ENCODE measurements at places on chromosomes 6 and 20.
A peak's percentile ranks its signal among the peaks of the same experiment; 100 is the strongest.

DNA sequence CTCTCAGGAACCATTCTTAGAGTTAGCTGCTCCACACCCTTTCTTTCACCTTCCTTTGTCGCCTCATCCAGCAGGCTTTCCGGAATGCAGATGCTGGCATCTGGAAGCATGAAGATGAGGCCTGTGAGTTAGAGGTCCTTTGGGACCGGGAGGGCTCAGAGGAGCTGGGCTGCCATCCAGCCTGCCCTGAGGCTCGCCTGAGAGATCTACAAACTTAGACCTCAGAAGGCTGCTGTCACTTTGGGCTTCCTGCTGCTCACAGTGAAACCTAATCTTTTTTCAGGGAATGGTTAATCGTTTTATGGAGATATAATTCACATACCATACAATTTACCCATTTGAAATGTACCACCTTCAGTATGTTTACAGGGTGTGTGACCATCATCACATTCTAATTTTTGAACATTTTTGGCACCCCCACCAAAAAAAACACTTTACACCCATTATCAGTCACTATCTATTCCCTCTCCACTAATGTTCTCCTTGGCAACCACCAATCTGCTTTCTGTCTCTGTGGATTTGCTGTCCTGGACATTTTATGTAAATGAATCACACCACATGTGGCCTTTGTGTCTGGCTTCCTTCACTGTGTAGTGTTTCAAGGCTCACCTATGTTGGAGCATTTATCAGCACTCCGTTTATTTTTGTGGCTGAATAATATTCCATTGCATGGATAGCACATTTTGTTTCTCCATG, 20.0 kb upstream of the MPC1 start:
- no peak for DNase-seq

- DNase-seq, result no peak
Observed at GRCh38 chr6:95690328-95690727, 113.0 kb downstream of the MANEA start.

DNA sequence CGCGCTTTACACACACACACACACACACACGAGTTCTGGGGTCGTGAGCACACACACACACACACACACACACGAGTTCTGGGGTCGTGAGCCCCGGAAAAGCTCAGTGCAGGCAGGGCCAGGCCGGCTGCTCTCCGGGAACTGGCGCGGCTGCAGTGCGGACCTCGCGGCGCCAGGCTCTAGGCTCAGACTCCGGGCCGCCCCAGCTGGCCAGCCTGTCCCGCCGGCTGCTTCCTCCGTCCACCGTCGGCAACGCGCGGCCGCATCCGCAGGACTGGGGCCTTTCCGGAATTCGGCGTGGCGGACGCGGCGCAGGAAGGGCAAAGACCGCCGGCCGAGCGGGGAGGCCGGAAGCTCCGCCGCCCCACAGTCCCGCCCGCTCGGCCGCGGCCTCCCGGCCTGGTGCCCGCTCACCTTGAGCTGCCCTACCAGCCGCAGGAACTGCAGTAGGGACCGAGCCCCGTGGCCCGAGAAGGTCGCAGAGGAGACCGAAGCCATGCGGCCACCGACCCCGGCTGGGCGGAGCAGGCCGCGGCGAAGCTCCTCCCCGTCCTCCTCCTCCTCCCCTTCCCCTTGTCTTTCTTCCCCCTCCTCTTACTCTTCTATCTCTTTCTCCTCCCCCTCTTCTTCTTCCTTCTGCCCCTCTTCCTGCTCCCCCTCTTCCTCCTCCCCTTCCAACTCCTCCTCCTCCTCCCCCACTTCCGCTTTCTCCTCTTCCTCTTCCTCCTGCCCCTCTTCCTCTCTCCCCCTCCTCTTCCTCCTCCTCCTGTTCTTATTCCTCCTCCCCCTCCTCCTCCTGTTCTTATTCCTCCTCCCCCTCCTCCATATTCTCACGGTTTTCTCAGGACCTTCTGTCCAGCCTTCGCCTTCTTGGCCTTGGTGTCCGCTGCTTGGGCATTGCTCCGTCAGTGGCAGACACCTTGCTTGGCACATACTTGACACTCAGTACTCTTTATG, at the start of gene HDDC2:
TSS of gene HDDC2 (minus strand) at position 533 of the 957 bp plus-strand sequence. CDS start at position 498, 35 bp downstream.
- peak; percentile 21 for DNase-seq

DNA sequence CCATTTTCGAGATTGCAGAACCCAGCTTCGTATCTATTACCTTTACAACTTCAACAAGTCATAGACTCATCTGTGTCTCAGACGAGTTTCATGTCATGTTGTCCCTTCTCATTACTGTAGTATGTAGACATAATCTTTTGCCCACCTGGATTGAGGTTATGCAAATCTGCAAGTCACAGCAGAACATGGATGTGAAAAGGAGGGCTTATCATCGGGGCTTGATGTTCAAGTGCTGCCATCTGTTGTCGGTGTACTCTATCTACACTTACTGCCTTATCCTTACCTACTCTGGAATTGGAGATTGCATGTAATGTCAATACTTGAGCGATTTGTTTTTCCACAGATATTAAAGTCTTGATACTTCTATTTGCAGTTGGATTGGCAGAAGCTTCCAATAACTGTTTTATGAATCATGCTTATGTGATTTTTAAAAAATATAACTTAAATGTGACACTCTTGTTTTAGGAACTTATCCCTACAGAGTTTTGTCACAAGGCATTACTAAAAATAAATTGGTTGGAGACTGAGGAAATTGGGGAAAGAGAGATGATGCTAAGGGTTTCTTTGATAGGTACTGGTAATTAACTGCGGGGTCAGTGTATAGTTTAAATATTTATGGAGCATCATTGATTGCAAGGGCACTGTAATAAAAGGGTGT, 3.0 kb upstream of the GOPC start:
- DNase-seq, result peak; percentile 67

DNA sequence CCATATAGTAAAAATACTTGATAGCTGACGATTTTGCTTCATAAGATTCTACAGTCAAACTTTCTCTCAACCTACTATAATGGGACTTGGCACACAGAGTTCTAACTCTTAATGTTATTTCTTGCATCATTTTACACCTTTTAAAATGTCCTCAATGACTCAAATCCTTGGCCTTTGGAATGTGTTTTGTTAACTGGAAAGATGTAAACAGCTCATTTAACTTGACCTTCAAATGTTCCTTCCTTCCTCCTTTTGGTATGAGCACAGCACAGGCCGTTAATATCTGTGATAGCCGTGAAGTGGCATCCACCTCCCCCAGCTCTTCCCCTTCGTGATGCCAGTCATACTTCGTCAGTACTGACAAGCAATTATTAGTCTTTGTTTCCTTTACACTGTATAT, 972.0 kb upstream of the CITED2 start:
- DNase-seq, result no peak

DNA sequence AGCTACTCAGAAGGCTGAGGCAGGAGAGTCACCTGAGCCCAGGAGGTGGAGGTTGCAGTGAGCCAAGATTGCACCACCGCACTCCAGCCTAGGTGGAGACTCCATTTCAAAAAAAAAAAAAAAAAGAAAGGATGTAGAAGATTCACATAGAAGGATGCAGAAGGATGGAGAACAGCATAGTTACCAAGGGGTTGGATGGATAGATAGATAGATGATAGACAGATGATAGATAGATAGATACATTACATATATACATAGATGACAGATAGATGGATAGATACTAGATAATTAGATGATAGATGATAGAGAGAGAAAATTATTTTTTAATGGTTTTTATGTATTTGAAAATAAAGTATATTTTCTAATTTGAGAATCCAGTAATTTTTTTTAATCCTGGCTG, 160.7 kb upstream of the ARID1B start:
- no peak for DNase-seq

DNA sequence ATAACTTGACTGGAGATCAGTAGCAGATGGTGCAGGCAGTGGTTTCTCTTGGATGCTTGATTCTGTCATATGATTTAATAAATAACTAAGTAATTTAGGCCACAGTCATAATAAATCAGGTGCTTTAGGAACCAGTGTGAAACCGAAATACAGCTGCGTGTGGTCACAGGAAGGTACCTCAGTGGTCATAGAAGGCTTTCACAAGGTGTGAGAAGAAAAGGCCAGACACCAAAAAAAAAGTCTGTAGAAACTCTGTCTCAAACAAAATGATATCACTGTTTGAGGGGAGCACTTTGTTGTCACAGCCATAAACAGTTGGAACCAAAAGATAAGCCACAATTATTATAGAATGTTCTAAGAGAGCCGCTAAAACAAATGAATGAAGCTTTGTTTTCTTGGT, 56.5 kb downstream of the ARMC2 start:
- no peak for DNase-seq

DNA sequence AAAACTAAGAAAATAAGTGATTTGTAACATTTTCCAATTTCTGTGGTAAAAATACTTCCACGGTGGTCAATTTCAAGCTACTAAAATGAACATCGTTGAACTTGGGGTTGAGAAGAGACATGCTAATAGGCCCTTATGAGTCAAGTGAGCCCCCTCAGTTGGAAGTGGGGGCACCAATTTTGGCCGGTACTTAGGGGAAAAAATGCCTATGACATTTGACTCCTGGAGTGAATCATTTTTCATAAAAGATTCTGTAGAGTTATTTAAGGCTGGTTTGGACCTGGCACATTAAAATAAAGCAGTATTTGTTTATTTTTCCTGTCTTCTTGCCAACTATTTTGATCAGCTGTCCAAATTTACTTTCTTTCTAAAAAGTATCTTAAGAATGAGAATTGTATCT, 32.4 kb upstream of the CAP2 start:
- DNase-seq, result no peak

DNA sequence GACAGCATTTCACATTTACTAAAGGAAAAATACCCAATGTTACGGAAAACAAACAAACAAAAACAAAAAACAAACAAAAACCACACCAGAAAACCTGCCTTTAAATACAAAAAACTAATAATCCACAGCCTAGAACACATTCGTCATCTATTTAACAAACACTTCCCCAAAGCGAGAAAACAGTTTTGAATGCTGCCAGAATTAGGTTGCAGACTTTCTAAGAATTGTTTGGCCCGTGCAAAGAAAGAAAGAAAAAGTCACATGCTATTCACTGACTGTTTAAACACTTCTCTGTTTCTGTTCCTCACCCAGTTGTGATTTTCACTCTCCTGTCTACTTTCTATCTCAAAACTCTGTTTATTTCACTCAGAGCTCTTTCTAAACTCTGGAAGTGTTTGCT, 52.5 kb downstream of the BCAS1 start:
- no peak for DNase-seq

DNA sequence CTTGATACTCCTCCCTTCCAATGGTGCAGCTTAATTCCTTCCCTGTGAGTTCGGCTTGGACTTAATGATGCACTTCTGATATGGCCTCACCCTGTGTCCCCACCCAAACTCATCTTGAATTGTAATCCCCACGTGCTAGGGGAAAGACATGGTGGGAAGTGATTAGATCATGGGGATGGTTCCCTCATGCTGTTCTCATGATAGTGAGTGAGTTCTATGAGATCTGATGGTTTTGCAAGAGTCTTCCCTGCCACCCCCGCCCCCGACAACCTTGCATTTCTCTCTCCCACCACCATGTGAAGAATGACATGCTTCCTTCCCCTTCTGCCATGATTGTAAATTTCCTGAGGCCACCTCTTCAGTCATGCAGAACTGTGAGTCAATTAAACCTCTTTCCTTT, 50.3 kb upstream of the HLA-G start:
- DNase-seq, result no peak

DNA sequence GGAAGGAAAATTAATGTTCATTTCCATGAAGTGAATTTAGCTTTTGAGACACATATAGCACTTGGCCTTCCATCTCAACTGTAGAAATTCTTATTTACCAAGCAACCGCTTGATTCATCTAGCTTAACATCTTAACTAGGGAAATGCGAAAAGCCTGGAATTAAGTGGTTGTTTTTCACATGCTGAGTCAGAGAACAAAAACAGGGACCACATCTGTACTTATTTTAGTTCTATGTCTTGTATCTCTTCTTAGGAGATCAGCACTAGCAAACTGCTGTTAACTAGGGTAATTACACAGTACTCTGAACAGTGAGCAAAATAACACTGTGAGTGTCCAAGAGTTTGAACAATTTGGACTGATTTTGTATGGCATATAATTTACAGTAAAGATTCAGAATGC, 590.9 kb upstream of the NRSN1 start:
- no peak for DNase-seq

GRCh38 chr20:17938871-17939619, 29.5 kb downstream of the SNX5 start:
- peak; percentile 52 for DNase-seq

- DNase-seq, result no peak
Observed at GRCh38 chr20:41342474-41343464, 2.1 kb downstream of the LPIN3 start.

DNA sequence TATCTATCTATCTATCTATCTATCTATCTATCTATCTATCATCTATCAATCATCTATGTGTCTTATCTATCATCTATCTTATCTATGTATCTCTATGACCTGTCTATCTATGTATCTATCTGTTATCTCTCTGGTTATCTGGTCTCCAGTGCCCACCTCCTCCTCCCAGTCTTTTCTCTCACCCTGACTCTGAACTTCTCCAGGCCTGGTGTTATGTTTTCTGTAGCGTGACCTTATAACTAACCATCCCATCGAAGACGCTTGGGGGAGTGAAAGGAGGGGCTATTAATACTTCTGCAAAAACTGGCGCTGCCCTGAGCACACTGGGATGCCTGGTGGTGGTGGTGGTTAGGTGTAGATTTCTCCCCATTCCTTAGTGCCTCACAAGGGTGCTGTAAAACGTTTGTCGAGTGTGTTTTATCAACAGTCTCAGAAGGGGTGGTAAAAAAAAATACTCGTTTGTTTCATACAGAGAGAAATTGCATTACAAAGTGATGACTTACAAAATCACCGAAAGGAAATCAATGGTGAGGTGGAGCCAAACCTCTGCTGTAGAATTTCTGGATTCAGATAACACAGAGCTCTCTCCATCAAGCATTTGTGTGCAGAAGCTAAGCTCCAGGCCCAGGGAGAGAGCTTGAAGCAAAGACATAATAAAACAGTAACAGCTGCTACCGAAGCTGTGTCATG, 156.2 kb downstream of the BCAS1 start:
- no peak for DNase-seq

DNA sequence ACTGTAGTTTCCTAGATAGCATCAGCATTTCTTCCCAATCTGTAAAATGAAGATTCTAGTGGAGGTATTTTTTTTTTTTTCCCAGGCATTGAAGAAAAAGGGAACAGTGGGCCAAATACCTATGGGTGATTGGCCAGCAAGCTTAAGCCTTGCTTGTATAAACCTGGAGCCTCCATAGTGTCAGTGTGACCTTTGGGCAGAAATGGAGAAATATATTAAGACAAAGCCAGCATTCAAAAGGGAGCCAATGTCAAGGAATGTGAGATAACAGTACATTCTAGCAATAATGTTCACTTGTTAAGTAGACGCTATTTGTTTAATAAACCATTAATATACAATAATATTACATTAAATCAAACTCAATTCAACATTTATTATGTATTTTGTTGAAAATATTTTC, 275.4 kb downstream of the FOXA2 start:
- DNase-seq, result no peak

GRCh38 chr6:22605736-22606135, 36.4 kb downstream of the HDGFL1 start:
- no peak for DNase-seq

GRCh38 chr20:50690650-50691572, at the start of gene RIPOR3:
TSS of gene RIPOR3 (minus strand) at chr20:50691542. CDS start at chr20:50691128, 414 bp downstream.
- DNase-seq, result no peak
